Mesenchymal stem cell (in vitro differentiated cells and primary cell): ENCODE measurements at places on chromosomes 6 and 20.
A peak's percentile ranks its signal among the peaks of the same experiment; 100 is the strongest.

- H3K27ac ChIP-seq = no peak overlapping the region
- H3K4me1 ChIP-seq = no peaks in the 10 kb centered on the region
- no peaks in the 10 kb centered on the region for H3K36me3 ChIP-seq
- peak; percentile 48 for DNase-seq
- H3K27me3 ChIP-seq = no peaks in the 10 kb centered on the region
Measured at GRCh38 chr6:107511511-107511993, 21.6 kb downstream of the SOBP start.

GRCh38 chr6:14349507-14349906 is 231.9 kb downstream of the CD83 start:
- no peak overlapping the region for H3K27ac ChIP-seq
- H3K4me1 ChIP-seq = no peaks in the 10 kb centered on the region
- no peak overlapping the region for H3K4me3 ChIP-seq
- peaks cover 21% of the 10 kb centered on the region for H3K27me3 ChIP-seq
- no peaks in the 10 kb centered on the region for H3K36me3 ChIP-seq
- no peak for DNase-seq

- DNase-seq = no peak
- H3K36me3 ChIP-seq = no peaks in the 10 kb centered on the region
- H3K27me3 ChIP-seq = no peaks in the 10 kb centered on the region
Measured at GRCh38 chr6:54586251-54586650, 260.3 kb upstream of the FAM83B start.

DNA sequence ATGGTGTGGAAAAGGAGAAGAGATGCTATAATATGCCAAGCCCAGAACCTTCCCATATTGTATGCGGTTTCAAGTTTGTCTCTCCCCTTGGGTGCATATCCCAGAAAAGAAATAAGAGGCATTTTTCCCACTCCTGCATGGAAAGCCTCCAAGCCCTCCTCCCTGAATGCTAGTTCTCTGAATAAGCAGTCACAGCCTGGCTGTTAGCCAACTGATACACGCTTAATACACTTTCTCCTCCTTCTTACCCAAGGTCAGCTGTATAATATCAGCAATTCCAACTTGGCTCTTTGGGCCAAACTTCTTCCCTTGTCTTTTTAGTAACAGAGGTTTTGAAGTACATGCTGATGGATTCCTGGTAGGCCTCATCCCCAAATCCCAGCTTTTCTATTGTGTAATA is 440.1 kb downstream of the EPHA7 start:
- no peak for DNase-seq
- H3K4me1 ChIP-seq = no peaks in the 10 kb centered on the region
- H3K27ac ChIP-seq = no peak overlapping the region
- no peak overlapping the region for H3K4me3 ChIP-seq

GRCh38 chr20:59671661-59672471 is 67.5 kb downstream of the PHACTR3 start:
- DNase-seq = no peak
- H3K27me3 ChIP-seq = no peaks in the 10 kb centered on the region
- no peak overlapping the region for H3K4me3 ChIP-seq
- no peaks in the 10 kb centered on the region for H3K4me1 ChIP-seq
- H3K36me3 ChIP-seq = no peaks in the 10 kb centered on the region

- H3K27ac ChIP-seq = peak overlapping the region; percentile 82
- DNase-seq = no peak
- no peaks in the 10 kb centered on the region for H3K36me3 ChIP-seq
- peaks cover 3% of the 10 kb centered on the region for H3K4me1 ChIP-seq
- no peak overlapping the region for H3K4me3 ChIP-seq
- no peaks in the 10 kb centered on the region for H3K27me3 ChIP-seq
Measured at GRCh38 chr6:53107091-53107490, 41.5 kb downstream of the GCM1 start.

DNA sequence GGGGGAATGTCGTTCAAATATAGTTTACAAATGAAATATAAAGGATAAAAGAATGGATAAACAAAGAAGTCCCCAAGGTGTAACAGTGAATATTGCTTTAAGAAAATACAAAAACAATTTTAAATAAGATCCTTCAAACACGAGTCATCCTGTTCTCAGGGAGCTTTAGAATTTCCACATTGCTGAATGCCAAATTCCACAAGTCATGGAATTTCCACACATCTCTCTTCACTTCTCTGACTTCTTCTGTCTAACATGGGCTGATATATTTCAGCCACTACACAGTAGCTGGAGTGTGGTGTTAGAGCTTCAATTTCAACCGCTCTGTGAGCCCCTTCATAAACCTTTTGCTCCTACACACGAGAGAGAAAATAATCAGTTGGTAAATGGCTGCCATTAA is 28.0 kb downstream of the IL22RA2 start:
- H3K4me1 ChIP-seq = no peaks in the 10 kb centered on the region
- no peak overlapping the region for H3K27ac ChIP-seq
- H3K4me3 ChIP-seq = no peak overlapping the region
- H3K27me3 ChIP-seq = no peaks in the 10 kb centered on the region
- H3K36me3 ChIP-seq = no peaks in the 10 kb centered on the region

DNA sequence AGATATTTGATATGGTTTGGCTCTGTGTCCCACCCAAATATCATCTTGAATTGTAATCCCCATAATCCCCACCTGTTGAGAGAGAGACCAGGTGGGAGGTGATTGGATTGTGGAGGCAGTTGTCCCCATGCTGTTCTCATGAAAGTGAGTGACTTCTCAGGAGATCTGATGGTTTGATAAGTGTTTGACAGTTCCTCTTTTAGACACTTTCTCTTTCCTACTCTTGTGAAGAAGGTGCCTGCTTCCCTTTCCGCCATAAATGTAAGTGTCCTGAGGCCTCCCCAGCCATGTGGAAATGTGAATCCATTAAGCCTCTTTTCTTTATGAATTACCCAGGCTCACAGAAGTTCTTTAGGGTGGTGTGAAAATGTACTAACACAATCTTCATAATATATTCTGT is 1404.0 kb upstream of the ADGRB3 start:
- H3K4me3 ChIP-seq = no peak overlapping the region
- no peak overlapping the region for H3K27ac ChIP-seq
- no peaks in the 10 kb centered on the region for H3K27me3 ChIP-seq
- H3K36me3 ChIP-seq = no peaks in the 10 kb centered on the region

GRCh38 chr6:144659202-144660182 is 374.4 kb downstream of the UTRN start:
- peaks cover 16% of the 10 kb centered on the region for H3K4me1 ChIP-seq
- no peak overlapping the region for H3K4me3 ChIP-seq
- H3K27me3 ChIP-seq = no peaks in the 10 kb centered on the region
- peak; percentile 65 for DNase-seq

- no peaks in the 10 kb centered on the region for H3K4me1 ChIP-seq
- peak; percentile 61 for DNase-seq
- no peak overlapping the region for H3K27ac ChIP-seq
- no peaks in the 10 kb centered on the region for H3K27me3 ChIP-seq
- H3K4me3 ChIP-seq = no peak overlapping the region
Measured at GRCh38 chr6:143270026-143270425, 180.5 kb downstream of the ADAT2 start.

- DNase-seq = no peak
- peaks cover 7% of the 10 kb centered on the region for H3K4me1 ChIP-seq
- no peak overlapping the region for H3K4me3 ChIP-seq
Measured at GRCh38 chr6:35237476-35237875, 22.1 kb upstream of the ZNF76 start.

- peak; percentile 95 for DNase-seq
- H3K4me1 ChIP-seq = peaks cover 2% of the 10 kb centered on the region
- H3K4me3 ChIP-seq = no peak overlapping the region
- H3K36me3 ChIP-seq = no peaks in the 10 kb centered on the region
- H3K27ac ChIP-seq = no peak overlapping the region
Measured at GRCh38 chr6:25179051-25179778, 100.0 kb upstream of the CARMIL1 start.

- H3K4me1 ChIP-seq = peaks cover 14% of the 10 kb centered on the region
- H3K27me3 ChIP-seq = peaks cover 58% of the 10 kb centered on the region
- no peak within 1 kb of the TSS for H3K27ac ChIP-seq
- peak within 1 kb of the TSS; percentile 84 for H3K4me3 ChIP-seq
- no peaks in the 10 kb centered on the region for H3K36me3 ChIP-seq
Measured at GRCh38 chr6:159169193-159169555, at the start of gene FNDC1. Gene FNDC1 (plus strand): TSS chr6:159169400. CDS start chr6:159169597, 197 bp downstream.

DNA sequence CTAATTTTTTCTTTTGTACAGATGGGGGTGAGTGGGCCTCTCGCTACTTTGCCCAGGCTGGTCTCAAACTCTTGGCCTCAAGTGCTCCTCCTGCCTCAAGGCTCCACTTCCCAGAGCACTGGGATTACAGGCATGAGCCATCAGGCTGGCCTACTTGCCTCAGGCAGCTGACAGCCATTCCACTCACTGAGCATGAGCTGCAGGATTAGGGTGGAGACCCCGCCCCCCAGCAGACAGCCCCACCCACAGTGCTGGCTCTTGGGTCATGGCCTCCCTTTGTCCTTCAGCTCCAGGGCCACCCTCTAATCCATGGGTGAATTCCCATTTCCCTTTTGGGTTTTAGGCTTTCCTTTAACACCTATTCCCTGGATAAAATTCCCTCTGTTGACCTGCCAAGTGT is 82.1 kb downstream of the BFSP1 start:
- DNase-seq = no peak
- no peaks in the 10 kb centered on the region for H3K36me3 ChIP-seq
- H3K27me3 ChIP-seq = peaks cover 47% of the 10 kb centered on the region
- no peaks in the 10 kb centered on the region for H3K4me1 ChIP-seq
- no peak overlapping the region for H3K4me3 ChIP-seq

GRCh38 chr6:108492131-108492766 is 68.5 kb upstream of the FOXO3 start:
- H3K4me3 ChIP-seq = no peak overlapping the region
- DNase-seq = peak; percentile 57
- H3K27me3 ChIP-seq = no peaks in the 10 kb centered on the region
- H3K4me1 ChIP-seq = no peaks in the 10 kb centered on the region

DNA sequence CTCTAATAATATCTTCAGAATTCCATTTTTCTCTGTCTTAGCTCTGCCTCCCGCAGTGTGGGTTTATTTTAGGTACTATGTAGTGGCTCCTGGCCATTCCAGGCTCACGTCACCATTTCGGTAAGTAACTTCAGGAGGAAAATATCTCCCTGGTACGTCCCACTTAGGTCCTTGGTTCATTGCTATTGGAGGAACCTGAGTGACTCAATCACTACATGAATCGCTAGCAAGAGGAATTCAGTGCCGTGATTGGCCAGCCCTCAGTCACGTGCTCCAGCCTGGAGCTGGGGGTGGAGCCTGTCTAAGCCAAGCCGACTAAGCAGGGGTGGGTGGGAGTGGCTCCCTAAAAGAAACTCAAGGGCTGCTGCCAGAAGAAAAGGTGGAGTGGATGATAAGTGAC is 67.3 kb upstream of the E2F3 start:
- peaks cover 3% of the 10 kb centered on the region for H3K4me1 ChIP-seq
- H3K4me3 ChIP-seq = no peak overlapping the region
- H3K27ac ChIP-seq = no peak overlapping the region
- no peaks in the 10 kb centered on the region for H3K36me3 ChIP-seq
- peaks cover 8% of the 10 kb centered on the region for H3K27me3 ChIP-seq
- DNase-seq = no peak

DNA sequence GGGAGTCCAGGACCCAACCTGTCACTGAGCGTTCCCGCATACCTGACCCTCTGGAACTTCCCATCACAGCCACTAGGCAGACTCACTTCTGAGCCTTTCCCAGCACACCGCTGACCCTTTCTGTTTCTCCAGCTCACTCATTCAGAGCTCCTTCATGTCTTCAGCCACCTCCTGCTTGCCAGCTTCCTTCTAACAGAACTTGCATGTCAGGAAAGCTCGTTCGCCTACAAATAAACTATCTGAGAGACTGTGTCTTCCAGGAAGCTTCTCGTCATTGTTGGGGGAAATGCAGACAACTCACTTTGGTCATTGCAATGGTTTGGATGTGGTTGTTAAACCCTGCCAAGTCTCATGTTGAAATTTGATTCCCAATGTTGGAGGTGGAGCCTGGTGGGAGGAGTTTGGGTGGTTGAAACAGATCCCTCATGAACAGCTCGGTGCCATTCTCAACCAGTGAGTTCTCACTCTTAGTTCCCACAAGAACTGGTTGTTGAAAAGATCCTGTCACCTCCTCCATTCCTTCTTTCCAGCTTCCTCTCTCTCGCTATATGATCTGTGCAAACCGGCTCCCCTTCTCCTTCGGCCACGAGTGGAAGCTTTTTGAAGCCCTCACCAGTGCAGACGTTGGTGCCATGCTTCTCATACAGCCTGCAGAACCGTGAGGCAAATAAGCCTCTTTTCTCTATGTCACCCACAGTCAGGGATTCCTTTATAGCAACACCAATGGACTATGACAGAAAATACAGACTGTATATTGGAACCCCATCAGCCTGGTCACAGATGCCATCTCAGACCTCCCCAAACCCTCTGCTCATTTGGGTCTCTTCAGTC is 1.4 kb upstream of the MUC21 start:
- H3K36me3 ChIP-seq = no peaks in the 10 kb centered on the region
- DNase-seq = peak; percentile 74
- no peak overlapping the region for H3K27ac ChIP-seq
- peaks cover 6% of the 10 kb centered on the region for H3K27me3 ChIP-seq
- no peak overlapping the region for H3K4me3 ChIP-seq

- no peak overlapping the region for H3K27ac ChIP-seq
- peaks cover 13% of the 10 kb centered on the region for H3K27me3 ChIP-seq
- DNase-seq = peak; percentile 62
- H3K4me1 ChIP-seq = peaks cover 7% of the 10 kb centered on the region
Measured at GRCh38 chr6:26594730-26595632, 1.8 kb upstream of the ABT1 start.

GRCh38 chr20:2701671-2702081 is 9.1 kb downstream of the EBF4 start:
- H3K36me3 ChIP-seq = no peaks in the 10 kb centered on the region
- H3K4me1 ChIP-seq = no peaks in the 10 kb centered on the region
- no peak overlapping the region for H3K4me3 ChIP-seq
- peak; percentile 12 for DNase-seq

DNA sequence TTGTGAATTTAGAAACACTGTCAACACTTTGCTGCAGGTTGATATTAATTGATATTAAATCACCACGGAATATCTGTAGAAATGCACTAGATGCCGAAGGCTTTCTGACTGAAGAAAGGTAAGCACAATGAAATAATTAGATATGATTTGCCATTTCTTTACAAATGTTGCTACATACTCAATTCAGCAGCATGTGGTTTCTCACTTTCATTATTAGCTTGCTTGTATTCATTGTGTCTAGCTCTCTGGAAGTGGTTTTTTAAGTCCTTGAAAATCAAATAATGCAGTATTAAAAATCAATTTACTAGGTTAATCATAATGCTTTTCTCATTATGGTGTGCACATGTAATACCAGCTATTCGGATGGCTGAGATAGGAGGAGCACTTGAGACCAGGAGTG is 231.3 kb upstream of the MARCKS start:
- H3K27me3 ChIP-seq = no peaks in the 10 kb centered on the region
- no peak overlapping the region for H3K27ac ChIP-seq
- no peak overlapping the region for H3K4me3 ChIP-seq
- peaks cover under 1% of the 10 kb centered on the region for H3K4me1 ChIP-seq
- no peaks in the 10 kb centered on the region for H3K36me3 ChIP-seq

- H3K36me3 ChIP-seq = no peaks in the 10 kb centered on the region
- peak; percentile 61 for DNase-seq
- H3K4me3 ChIP-seq = no peak overlapping the region
- no peaks in the 10 kb centered on the region for H3K4me1 ChIP-seq
- peaks cover 6% of the 10 kb centered on the region for H3K27me3 ChIP-seq
- no peak overlapping the region for H3K27ac ChIP-seq
Measured at GRCh38 chr6:27582928-27583725, 110.2 kb upstream of the ZNF184 start.
